ENCODE measurements at places on chromosomes 2 and 18.

GRCh38 chr2:227054006-227054405 lies 110.0 kb downstream of the COL4A4 start:
- no peak for DNase-seq

- DNase-seq = no peak
Observed at GRCh38 chr2:239693761-239694415, 293.1 kb upstream of the HDAC4 start.

DNA sequence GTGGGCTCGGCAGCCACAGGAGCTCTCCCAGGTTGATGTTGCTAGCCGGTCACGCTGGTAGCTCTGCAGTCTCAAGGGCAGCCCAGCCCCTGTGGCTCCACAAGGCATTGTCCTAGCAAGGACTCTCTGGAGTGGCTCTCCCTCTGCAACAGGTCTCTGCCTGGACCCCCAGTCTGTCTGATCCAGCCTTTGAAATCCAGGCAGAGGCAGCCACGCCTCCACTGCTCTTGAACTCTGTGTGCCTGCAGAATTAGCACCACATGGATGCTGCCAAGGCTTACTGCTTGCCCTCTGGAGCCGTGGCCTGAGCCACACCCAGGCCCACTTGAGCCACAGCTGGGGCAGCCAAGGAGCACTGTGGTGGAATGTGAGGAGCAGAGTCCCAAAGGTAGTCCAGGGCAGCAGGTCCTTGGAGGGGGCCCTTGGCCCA lies 43.0 kb upstream of the FAHD2A start:
- no peak for DNase-seq

- DNase-seq = peak; percentile 14
Observed at GRCh38 chr2:233061591-233062450, 1.7 kb downstream of the INPP5D start.
